ENCODE measurements at places on chromosomes 3 and 15. TPM values are rescaled to one million over a fixed set of nuclear protein-coding genes. Genes with fewer than 3 reads are reported as not detected.

GRCh38 chr3:138443521-138444503 is 9.4 kb downstream of the ESYT3 start:
- no peak overlapping the region for H3K4me3 ChIP-seq
- H3K27me3 ChIP-seq = no peaks in the 10 kb centered on the region
- no peaks in the 10 kb centered on the region for H3K36me3 ChIP-seq
- no peak for DNase-seq
- no peak overlapping the region for H3K27ac ChIP-seq
- H3K4me1 ChIP-seq = no peaks in the 10 kb centered on the region

- no peaks in the 10 kb centered on the region for H3K4me1 ChIP-seq
- H3K27ac ChIP-seq = no peak overlapping the region
- no peak for DNase-seq
- peaks cover 15% of the 10 kb centered on the region for H3K36me3 ChIP-seq
- H3K4me3 ChIP-seq = no peak overlapping the region
These were observed 19.3 kb downstream of the IFT80 start for GRCh38 chr3:160379628-160380214.

GRCh38 chr3:171480526-171480925 is 20.3 kb upstream of the TNIK start:
- H3K4me3 ChIP-seq = no peak overlapping the region
- H3K27ac ChIP-seq = no peak overlapping the region
- peaks cover 11% of the 10 kb centered on the region for H3K4me1 ChIP-seq
- peak; percentile 31 for DNase-seq

DNA sequence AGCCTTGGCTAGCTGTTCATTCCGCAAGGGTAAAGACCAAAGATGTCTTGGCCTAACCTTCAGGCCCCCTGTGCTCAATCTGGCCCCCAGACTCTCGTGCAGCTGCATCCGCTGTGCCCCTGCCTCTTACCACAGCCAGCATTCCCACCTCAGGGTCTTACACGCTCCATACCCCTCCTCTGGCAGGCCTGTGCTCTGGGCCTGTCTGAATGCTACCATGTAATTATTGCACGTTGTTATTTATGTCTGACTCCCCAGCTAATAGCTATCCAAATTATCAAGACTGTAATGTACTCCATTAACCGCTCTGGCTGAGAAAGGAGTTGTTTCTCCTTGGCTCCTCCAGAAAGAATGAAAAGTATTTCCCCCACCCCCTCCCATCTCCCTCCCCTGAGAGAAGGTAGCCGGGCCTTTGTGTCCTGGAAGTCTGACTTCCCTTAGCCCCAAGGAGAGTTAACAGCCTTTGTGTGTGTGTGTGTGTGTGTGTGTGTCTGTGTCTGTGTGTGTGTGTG is 54.5 kb upstream of the UBE2E1 start:
- no peaks in the 10 kb centered on the region for H3K27me3 ChIP-seq
- no peaks in the 10 kb centered on the region for H3K36me3 ChIP-seq
- no peak for DNase-seq
- H3K4me1 ChIP-seq = no peaks in the 10 kb centered on the region

DNA sequence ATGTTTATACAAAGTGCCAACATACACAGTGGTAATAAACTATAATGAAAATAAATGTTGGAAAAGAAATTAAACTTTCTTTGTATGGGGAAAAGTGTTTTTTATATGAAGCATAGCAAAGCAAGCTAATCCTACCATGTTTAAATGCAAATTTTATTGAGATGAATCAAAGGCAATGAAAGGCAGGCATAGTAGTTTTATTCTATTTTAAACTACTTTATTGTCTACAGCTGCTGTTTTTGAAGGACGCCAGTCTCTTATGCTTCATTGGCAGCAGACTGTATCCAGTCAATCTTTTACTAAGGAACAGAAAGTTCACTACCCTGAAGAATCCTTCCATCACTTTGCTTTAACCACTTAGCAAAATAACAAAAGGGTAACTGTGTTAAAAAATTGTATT is 761.0 kb downstream of the ROBO2 start:
- no peaks in the 10 kb centered on the region for H3K36me3 ChIP-seq
- H3K4me3 ChIP-seq = no peak overlapping the region
- H3K27ac ChIP-seq = no peak overlapping the region
- no peaks in the 10 kb centered on the region for H3K4me1 ChIP-seq

- H3K27ac ChIP-seq = no peak overlapping the region
- DNase-seq = no peak
- H3K4me1 ChIP-seq = no peaks in the 10 kb centered on the region
- H3K27me3 ChIP-seq = no peaks in the 10 kb centered on the region
- H3K36me3 ChIP-seq = no peaks in the 10 kb centered on the region
- H3K4me3 ChIP-seq = no peak overlapping the region
These were observed 141.8 kb upstream of the ATP11B start for GRCh38 chr3:182651461-182651860.

DNA sequence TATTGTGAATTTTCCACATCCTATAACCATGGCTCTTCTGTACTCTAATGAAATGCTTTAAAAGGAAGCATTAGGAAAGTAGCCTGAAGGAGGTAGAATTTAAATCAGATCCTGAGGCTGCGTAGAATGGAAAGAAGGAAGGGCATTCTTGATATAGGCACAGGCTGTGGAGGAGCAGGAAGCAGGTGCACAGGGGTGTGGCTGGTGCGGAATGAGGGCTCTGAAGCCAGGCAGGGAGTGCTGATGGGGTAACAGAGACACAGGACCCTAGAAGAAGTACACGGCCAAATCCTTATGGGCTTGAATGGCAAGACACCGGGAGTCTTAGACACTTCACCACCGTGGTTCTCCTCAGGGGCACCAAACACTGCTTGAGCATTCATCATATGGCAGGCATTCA is 97.0 kb downstream of the MYLK start:
- no peaks in the 10 kb centered on the region for H3K27me3 ChIP-seq
- DNase-seq = no peak
- no peak overlapping the region for H3K27ac ChIP-seq
- H3K36me3 ChIP-seq = no peaks in the 10 kb centered on the region
- no peaks in the 10 kb centered on the region for H3K4me1 ChIP-seq

- H3K27me3 ChIP-seq = peaks cover 3% of the 10 kb centered on the region
- H3K36me3 ChIP-seq = no peaks in the 10 kb centered on the region
- DNase-seq = no peak
- H3K4me3 ChIP-seq = no peak overlapping the region
These were observed 26.8 kb upstream of the ALCAM start for GRCh38 chr3:105339946-105340345.

- no peak overlapping the region for H3K4me3 ChIP-seq
- H3K27me3 ChIP-seq = no peaks in the 10 kb centered on the region
- H3K27ac ChIP-seq = no peak overlapping the region
- no peak for DNase-seq
These were observed 35.4 kb downstream of the PCOLCE2 start for GRCh38 chr3:142853270-142854168.

DNA sequence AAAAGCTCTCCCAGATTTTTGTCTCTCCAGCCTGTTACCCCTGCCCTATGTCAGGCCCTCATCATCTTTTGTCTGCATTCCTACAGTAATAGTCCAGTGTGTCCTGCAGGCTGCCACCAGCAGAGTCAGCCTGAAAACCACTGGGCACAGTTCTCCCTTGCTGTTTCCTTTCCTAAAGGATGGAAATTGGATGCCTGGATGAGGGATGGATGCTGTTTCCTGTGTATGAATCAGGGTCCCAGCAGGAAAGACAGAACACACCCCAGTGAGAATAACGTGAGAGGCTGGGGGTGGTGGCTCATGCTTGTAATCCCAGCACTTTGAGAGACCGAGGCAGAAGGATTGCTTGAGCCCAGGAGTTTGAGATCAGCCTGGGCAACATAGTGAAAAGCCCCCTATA is 3.3 kb upstream of the SNX33 start:
- no peaks in the 10 kb centered on the region for H3K36me3 ChIP-seq
- no peak overlapping the region for H3K4me3 ChIP-seq
- no peak overlapping the region for H3K27ac ChIP-seq
- DNase-seq = no peak

DNA sequence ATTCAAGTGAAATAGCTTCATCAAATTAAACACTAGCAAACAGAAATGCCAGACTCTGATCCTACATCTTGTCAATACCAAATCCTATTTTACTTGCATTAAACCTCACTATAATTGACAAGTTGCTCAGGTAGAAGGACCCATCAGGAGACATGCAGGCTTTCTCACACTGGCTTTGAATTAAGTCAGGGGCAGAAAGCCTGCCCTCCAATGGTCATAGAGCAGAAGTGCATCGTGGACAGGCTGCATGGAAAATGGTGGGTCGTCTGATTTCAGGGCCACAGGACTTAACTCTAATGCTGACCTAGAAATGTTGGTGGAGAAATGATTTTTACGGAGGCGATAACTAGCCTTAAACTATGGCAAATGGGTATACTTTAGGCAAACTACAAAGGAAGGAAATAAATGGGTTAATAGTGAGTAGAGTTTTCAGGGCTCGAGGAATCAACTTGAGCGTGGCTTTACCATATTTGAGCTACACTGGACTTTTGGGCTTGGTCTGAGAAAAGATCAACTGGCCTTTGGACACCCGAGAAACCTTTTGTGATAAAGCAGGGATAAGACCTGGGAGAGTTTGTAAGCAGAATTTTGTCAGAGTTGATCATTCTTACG is 283.9 kb downstream of the GRM7 start:
- H3K27me3 ChIP-seq = no peaks in the 10 kb centered on the region
- no peak overlapping the region for H3K27ac ChIP-seq
- H3K4me1 ChIP-seq = no peaks in the 10 kb centered on the region
- no peaks in the 10 kb centered on the region for H3K36me3 ChIP-seq

DNA sequence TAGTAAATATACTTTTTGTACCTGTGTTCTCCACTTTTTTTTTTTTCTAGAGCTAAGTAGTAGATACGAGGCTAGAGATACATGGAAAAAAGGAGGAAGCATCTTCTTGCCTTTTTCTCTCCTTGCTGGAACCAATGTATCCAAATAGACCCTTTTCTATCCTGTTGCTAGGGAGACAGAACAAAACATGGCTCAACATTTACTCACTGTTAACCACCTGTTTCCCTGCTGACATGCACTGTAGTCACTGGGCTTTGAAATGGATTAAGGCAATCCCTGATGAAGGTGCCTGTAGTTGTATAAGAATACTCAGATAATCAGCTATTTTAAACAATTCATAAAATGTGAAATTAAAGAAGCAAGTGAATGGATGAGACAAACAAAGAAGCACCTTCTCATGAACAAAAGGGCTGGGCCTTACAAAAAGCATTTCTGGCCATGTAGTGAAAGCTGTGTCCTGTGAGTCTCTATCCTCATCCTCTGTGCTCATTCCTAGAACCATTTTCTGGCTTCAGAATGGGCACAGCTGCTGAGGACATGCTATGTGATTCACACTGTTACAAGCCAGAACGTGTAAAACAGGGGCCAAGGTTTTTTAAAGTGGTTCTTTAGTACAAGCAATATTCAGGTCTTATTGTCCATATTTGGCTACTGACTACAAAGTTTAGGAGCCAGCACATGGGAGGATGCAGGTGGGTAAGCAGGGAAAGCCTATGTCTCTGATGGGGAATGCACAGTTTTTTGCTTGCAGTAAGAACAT is 100.4 kb upstream of the NDN start:
- no peak overlapping the region for H3K27ac ChIP-seq
- H3K27me3 ChIP-seq = no peaks in the 10 kb centered on the region
- DNase-seq = no peak
- H3K4me3 ChIP-seq = no peak overlapping the region

DNA sequence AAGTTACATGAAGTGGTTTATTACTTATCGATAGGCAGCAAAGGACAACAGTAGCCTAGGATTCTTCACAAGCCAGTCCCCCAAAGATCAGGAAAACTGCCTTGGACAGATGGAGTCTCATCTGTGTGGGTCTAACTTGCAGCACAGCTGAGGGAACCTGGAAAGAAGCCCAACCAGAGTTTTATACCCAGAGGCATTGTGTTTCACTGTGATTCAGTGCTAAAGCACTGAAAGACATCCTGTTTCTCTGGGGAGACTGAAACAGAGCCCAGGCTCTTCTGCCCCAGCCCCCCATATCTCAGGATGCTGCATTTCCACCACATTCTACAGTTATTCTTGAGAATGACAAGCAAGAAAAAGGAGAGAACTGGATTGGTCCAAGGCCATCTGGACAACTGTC is 48.2 kb upstream of the PYDC2 start:
- H3K36me3 ChIP-seq = no peaks in the 10 kb centered on the region
- H3K27ac ChIP-seq = no peak overlapping the region
- H3K27me3 ChIP-seq = no peaks in the 10 kb centered on the region
- DNase-seq = no peak
- no peak overlapping the region for H3K4me3 ChIP-seq

- H3K27ac ChIP-seq = no peak overlapping the region
- H3K4me1 ChIP-seq = peaks cover 5% of the 10 kb centered on the region
- H3K27me3 ChIP-seq = no peaks in the 10 kb centered on the region
- no peak overlapping the region for H3K4me3 ChIP-seq
- DNase-seq = no peak
- H3K36me3 ChIP-seq = no peaks in the 10 kb centered on the region
These were observed 73.4 kb downstream of the CCK start for GRCh38 chr3:42192334-42193200.

GRCh38 chr3:30648670-30649357 is 42.4 kb downstream of the TGFBR2 start:
- no peak for DNase-seq
- H3K36me3 ChIP-seq = peaks cover 66% of the 10 kb centered on the region
- H3K27ac ChIP-seq = peak overlapping the region; percentile 55
- H3K4me1 ChIP-seq = peaks cover 97% of the 10 kb centered on the region

- no peaks in the 10 kb centered on the region for H3K27me3 ChIP-seq
- H3K4me3 ChIP-seq = no peak overlapping the region
- H3K27ac ChIP-seq = no peak overlapping the region
- no peak for DNase-seq
- no peaks in the 10 kb centered on the region for H3K36me3 ChIP-seq
These were observed 267.5 kb downstream of the PDCD6IP start for GRCh38 chr3:34065901-34066300.

- no peak overlapping the region for H3K27ac ChIP-seq
- DNase-seq = no peak
- no peaks in the 10 kb centered on the region for H3K27me3 ChIP-seq
- H3K4me1 ChIP-seq = no peaks in the 10 kb centered on the region
These were observed 70.8 kb downstream of the GPR156 start for GRCh38 chr3:120214176-120214575.

Gene COL7A1
- 0.75 TPM for total RNA-seq

Gene MON1A
- 12.6 TPM for total RNA-seq

Gene PIF1
- total RNA-seq = 0.34 TPM

Gene AADAC
- not detected for total RNA-seq

Gene MYLK
- not detected for total RNA-seq

Gene GP9
- not detected for total RNA-seq

Gene ASB14
- not detected for total RNA-seq

Gene PP2D1
- not detected for total RNA-seq

Gene PROK2
- total RNA-seq = not detected

Gene RBM5
- total RNA-seq = 420 TPM

Gene MCF2L2
- total RNA-seq = 3.1 TPM

Gene TP63
- total RNA-seq = not detected

Data from naive thymus-derived CD4-positive, alpha-beta T cell (primary cell).